Coronary artery (tissue), 2 donors: ENCODE measurements at places on chromosomes 7 and 10.

DNA sequence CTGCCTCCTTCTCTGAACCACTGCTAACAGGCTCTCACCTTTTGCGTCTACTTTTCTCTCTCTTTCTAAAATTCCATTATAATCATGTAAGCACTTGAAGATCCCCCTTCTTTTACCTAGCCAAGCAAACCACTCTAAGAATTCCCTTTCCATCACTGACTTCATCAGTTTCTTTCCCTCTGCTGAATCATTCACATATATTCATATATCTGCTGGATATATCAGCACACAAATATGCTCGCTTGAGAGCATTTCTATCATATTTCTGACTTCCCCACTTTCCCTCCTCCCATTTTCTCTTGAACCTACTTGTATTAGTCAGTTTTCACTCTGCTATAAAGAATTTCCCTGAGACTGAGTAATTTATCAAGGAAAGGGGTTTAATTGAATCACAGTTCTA is 84.2 kb upstream of the LRRN3 start:
- no peak for DNase-seq

DNA sequence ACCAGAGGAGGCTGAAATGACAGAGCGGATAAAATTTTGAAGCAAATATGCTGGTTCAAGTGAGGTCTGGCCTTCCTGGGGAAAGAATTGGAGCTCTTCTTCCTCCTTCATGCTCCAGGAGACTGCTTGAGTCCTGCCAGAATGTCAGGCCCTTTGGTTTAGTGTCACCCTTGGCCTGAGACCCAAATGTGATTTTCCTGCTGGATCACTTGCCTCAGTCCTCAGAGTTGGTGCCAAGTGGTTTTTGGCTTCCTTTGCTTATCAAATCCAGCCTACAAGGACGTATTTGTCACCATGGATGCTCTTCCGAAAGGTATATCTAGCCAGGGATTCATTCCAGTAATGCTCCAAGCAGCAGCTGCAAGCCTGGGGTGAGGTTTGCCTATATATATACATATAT is 118.4 kb downstream of the PLPP4 start:
- DNase-seq = no peak

DNA sequence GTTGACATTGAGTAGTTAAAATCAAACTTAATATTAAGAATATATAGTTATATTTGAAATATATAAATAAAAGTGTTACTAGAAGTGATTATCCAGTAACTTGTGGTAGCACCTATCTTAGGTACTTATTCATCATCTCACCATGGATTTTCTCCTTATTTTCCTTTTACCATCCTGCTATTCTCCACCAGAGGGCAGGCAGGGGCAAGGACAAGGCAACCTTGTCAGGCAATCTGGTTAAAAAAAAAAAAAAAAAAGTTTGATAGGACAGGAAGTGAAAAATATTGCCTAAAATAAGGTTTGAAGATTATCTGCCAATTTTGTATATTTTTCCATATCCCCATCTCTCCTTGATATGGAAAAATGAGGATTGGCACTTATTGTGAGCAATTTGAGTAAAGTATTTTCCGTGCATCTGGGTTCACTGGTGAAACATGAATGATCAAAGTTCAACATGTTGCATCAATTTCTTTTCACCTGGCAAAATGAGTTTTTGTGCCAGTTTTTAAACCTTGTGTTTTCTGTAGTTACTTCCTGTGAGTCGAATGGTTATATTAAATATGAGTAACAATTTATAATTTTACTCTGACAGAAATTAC is 256.7 kb downstream of the AGMO start:
- DNase-seq = no peak

- no peak for DNase-seq
Measured at GRCh38 chr7:520503-521161, 986 bp upstream of the PDGFA start.

DNA sequence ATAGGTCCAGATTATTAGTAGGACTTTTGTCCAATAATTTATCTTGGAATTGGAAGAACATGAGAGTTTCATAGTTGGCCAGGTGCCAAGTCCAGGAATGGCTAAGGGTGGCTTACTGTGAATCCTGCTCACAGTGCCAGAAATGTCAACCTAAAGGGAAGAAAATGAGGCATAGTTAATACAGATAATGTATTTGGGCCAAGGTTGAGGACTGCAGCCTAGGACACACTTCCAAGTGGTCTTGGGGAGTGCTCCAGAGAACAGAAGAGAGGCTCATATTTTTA is 78.2 kb downstream of the MAPK8 start:
- DNase-seq = no peak

GRCh38 chr10:33237736-33238624 is 96.5 kb downstream of the NRP1 start:
- no peak for DNase-seq

GRCh38 chr10:11535346-11535959 is 76.0 kb downstream of the USP6NL start:
- DNase-seq = no peak

DNA sequence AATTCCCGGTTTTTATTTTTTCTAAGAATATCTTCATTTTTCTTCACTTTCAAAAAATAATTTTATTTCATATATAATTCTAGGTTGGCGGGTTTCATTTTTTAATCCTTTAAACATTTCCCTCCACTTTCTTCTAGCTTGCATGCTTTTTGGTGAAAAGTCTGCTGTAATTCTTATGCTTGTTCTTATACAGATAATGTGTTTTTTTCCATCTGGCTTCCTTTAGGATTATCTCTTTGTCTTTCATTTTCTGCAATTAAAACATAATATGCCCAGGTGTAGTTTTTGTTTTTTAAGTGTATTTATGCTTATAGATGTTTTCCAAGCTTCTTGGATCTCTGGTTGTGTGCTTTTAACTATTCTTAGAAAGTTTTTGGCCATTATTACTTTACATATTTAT is 341.3 kb upstream of the SEMA3C start:
- DNase-seq = no peak

DNA sequence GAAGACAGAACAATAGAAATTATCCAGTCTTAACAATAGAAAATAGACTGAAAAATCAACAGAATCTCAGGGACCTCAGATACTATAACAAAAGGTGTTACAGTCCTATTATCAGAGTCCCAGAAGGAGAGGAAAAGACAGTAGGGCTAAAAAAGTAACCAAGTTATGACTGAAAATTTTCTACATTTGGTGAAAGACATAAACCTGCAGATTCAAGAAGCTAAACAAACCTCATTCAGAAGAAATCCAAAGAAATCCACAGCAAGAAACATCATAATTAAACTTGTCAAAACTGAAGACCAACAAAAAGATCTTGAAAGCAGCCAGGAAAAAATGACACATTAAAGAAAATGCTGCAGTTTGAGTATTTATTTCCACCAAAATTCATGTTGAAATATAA is 41.9 kb downstream of the HECTD2 start:
- no peak for DNase-seq

GRCh38 chr10:97916586-97916985 is 66.9 kb downstream of the GOLGA7B start:
- DNase-seq = no peak

GRCh38 chr7:87056346-87056745 is 3.1 kb downstream of the ELAPOR2 start:
- DNase-seq = no peak

DNA sequence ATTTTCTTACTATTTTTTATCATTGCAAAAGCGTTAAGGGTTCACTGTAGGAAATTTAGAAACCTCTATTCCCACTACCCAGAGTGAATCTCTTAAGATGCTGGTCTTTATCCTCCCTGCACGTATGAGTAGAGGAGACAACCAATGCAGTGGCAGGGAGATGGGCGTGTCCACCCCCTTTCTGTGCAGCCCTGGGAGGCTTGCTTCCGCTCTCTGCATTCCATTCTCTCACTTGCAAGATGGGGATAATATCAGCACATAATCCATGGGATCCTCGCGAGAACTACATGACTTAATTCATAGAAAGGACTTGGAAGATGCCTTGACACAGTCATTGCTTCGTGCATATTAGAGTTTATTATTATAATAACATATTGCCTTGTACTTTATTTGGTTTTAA is 196.2 kb downstream of the KLF6 start:
- no peak for DNase-seq

- no peak for DNase-seq
Measured at GRCh38 chr7:127828843-127829500, 177.0 kb downstream of the SND1 start.

GRCh38 chr10:21402606-21403083 is 122.8 kb downstream of the SKIDA1 start:
- DNase-seq = no peak

DNA sequence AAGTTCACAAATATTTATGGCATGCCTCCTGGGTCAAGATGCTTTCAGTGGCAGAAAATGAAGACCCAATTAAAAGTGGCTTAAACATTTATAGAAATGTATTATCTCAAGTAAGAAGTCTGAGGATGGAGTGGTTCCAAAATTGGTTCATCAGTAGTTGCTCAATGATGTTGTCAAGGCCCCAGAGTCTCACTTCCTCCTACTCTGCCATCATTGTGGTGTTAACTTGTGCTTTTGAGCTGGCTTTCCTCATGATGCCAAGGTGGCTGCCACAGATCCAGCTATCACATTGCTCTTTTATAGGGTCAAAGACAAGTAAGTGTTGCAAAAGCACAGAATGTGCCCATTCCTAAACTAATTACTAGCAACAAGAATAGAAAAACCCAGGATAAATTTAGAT is 404.6 kb upstream of the NRP1 start:
- no peak for DNase-seq

DNA sequence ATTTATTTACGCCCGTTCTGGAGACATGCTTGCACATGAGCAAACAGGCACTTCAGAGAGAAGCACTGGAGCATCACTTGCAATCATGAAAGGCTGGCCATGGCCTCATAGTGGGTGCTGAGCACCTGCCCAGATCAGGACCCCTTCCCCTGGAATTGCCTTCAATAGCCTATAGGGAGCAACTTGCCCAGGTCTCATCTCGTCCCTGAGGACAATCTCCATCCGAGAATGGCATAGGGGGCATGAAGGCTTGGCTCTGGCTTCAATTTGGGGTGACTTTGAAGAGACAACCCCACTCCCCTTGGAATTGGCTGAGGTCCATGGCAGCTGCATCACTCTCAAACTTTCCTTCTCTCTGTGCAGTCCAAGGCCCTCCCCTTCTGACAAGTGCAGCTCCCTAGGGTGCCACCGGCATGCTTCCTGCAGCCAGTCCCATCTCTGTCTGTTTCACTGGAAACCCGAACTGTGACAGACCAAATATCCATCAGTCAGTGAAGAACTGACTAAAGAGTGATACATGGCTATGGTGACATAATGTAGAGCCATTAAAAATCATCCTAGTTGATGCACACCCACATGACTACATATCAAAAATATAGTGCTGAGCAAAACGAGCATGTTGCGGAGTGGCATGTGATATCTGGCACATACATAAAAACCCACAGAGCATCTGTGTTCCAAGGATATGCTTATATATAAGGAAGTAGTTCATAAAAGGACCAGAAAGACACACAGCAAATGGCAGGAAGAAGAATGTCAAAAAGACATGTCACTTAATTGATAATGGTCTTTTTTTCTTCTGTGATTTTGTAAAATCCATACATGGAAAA is 12.4 kb downstream of the GDF2 start:
- DNase-seq = no peak

DNA sequence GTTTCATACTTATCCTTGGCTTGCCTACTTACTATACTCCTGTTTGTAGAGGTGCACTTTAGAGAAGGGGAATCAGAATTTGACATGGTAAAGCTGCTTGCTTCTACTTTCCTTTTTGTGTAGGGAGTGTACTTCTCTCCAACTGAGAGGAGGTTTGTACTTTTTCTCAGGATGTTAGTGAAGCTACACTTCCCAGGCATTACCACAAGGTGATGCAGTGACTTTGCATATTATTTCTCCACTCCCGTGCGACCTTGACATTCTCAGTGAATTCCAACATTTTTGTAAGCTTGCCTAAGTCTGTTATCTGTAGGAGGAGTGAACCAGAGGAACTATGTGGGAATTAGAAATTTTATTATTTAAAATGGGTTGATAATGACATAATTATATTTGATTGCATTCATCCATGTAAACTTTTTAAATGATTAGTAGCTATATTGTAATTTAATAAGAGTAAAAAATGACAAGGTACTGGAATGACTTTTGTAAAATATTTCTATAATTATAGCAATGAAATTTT is 5.2 kb downstream of the TAX1BP1 start:
- DNase-seq = no peak

DNA sequence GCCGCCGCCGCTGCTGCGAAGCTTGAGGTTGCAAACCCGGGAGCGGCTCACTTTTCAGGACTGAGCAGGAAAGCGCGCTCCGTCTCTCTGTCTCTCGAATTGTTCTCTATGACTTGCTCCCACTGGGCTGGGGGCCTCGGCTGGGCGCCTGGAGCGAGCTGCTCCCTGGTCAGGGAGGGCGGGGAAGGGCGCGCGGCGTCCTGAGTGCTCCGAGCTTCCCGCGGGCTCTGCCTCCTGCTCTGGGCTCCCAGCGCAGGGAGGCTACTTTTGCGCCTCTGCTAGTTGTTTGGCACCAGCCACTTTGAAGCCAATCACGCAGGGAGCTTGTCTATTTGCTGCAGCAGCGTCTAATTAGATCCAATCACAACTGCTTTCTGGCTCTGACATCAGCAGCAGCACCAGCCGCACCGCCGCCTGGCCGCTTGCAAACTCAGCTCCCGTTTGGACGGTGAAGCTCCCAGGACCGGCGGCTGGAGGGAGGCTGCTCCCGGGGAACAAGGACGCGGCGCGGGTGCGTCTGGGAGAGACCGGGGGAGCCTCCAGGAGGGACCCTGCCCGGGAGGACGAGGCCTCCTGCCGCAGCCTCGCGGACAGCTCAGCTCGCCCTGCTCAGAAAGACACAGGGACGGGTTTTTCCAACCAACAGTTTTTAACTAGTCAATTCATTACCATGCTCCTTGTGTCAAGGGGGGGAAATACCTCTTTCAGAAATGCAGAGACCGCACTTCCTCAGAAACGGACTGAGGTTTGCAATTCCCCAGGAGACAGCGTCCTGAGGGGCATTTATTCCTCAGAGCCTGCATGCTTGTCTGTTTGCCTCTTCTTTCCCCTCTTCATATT is at the start of gene ADARB2:
Gene ADARB2 (minus strand): TSS at position 304 of the 840 bp plus-strand sequence.
- DNase-seq = no peak

DNA sequence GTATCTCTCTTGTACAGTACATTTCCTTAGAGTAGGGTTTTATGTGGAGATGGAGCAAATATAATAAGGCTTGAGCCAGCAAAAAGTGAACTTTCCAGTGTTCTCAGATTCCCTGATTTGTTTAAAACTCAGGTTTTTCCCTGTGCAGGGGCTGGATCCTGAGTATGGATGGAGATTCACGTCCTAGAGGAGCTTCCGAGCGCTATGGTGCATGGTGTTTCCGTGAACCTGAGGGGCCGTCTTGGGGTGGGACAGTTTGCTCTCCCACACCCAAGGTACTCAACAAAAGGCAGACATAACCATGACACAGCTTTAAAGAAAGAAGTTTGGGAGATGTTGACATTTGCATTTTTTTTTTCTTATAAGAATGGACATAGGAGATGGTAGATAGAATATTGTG is 122.5 kb downstream of the SEC23IP start:
- no peak for DNase-seq

- no peak for DNase-seq
Measured at GRCh38 chr7:7581531-7582179, 15.0 kb downstream of the MIOS start.

- DNase-seq = no peak
Measured at GRCh38 chr7:106731187-106731586, 70.2 kb upstream of the CCDC71L start.
